ENCODE measurements at places on chromosomes 5 and 9.

- DNase-seq: no peak
Measured at GRCh38 chr5:143977891-143978461, 166.0 kb downstream of the HMHB1 start.

DNA sequence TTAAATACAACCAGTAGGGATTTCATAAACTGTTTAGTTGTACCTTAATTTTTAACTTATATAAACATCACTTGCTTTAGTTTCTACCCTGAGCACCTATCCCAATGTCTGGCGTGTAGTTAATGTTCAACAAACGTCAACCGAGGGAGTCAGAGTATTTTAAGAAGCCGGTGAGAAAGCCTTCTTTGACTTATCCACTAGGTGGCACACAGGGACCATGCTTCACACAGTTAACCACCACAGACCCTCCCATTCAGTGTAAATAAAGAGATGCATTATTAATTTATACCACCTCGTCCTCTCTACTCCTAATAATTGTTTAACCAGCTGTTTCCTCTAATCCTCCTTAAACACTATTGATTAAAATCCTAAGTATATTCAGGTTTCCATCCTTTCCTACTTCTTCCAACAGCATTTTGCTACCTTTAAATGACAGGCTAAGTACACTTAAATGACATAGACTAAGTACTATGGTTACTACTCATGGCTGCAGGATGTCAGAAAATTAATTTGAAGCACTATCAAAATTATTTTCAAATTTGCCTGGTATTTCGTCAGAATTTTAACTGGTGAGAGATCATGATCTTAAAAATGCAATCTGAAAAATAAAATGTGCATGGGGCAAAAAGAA, 2.3 kb downstream of the HAPLN1 start:
- DNase-seq: peak; percentile 18

DNA sequence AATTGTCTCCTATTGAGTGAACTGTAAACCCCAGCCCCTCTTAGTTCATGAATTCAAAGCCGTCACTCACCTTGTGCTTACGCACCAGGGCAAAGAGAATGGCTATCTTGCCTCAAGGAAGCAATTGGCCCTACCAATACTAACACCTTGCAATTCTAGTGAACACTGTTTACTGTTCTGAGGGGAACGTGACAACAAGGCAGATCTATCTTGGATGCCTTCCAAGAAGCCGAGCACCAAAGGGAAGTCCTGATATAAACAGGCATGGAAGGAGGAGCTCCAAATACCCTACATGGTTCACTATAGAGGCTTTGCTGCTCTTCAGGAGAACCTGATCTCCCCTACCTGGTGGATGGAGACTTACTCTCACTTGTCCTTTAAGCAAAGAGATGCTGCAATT, 1.7 kb upstream of the PLPPR1 start:
- DNase-seq: peak; percentile 57

DNA sequence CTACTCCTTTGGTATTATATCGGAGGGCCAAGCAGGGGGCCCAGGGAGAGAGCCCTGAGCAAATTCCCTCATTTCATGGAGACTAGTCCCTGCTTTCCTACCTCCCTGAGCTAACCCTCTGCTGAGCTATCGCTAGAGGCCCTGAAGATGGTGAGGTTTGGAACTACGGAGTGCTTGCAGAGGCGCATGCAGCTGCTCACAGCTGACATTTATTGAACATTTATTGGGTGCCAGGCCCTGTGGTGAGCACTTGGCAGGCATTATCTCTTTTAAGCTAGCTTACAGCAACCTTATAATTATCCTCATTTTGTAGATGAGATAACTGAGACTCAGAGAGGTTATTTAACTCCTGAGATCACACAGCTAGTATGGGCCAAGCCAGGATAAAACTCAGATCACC, 9.8 kb downstream of the FAT2 start:
- DNase-seq: no peak

- no peak for DNase-seq
Measured at GRCh38 chr5:43427306-43427705, 15.1 kb upstream of the CCL28 start.

DNA sequence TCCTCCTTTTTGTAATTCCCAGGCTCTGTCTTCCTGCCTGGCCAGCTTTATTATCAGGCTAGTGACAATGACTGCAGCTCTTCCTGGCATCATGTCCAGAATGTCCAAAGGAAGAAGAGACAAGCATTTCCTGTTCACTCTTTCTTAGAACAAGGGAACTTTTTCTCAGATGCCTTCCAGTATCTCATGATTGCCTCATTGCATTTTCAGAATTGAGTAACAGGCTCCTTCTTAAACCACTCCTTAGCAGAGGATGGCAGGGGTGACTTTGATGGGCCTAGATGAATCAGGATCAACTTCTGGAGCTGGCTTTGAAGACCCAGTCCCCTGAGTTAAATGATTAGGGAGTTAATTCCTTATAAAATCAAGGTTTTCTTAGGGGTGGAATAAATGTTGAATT, 92.9 kb upstream of the RASGRF2 start:
- DNase-seq: no peak

GRCh38 chr5:39523821-39524220, 99.0 kb upstream of the DAB2 start:
- DNase-seq: no peak

DNA sequence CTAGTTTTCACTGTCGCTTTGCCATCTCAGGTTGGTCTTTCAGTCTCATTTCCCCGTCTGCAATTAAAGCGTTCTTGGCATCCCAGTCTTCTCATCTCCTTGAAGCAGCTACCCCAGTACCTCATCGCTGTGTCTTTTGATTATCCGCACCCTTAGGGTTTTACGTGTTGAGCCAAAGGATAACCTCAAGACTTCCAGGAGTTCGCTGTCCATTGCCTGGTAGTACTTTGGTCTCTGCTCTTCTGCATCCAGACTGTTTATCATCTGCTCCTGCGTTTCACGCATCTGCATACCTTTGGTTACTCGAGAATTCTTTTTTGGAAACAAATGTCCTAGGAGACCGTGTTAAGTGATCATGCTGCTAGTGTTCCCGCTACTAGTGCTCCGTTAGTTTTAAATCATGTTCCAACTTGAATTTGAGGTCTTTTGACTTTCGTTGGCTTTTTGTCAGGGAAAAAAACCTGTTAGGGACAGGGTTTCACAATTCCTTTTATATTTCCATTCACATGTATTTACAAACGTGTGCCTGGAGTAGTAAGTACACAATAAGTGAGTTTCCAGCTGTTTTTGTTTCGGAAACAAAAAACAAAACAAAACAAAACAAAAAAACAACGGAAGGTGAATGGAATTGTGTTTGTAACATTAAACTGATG, 888 bp downstream of the RABGAP1 start:
- DNase-seq: no peak

DNA sequence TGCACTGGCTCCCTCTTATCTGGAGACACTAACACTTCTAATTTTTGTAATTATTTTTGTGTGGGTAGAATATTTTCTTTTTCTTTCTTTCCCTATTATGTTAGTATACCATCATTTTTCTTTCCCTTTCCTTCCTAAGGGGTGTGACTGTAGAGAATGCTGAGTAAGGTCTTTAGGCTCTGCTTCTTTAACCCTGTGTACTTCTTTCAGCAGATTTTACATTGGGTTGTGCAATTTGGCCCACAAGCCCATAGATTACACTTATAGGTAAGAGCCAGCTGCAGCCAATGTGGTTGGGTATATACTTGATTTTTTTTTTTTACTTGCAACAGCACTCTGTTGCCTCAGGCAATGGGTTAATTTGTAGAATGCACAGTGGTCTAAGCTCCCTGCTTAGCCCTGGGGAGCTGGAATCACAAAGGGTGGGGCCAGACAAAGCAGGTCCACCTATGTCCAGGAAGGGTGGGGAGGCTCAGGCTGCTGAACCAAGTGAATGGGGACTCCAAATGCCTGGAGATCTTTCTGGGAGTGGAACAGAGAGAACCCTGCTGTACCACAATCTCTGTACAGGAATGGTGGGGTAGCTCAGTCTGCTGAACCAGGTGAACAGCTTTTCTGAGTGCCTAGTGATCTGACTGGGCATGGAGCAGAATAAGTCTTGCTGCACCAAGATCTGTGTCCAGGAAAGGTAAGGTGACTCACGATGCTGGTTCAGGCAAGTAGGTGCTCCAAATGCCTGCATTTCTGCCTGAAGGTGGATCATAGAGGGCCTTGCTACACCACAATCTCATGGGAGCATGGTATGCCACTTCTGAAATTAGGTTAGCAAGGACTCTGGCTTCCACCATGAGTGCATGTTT, 64.9 kb downstream of the SLC25A46 start:
- no peak for DNase-seq

- DNase-seq: no peak
Measured at GRCh38 chr5:135761746-135762145, 72.7 kb upstream of the SLC25A48 start.
